ENCODE measurements at places on chromosomes 2 and 18.

DNA sequence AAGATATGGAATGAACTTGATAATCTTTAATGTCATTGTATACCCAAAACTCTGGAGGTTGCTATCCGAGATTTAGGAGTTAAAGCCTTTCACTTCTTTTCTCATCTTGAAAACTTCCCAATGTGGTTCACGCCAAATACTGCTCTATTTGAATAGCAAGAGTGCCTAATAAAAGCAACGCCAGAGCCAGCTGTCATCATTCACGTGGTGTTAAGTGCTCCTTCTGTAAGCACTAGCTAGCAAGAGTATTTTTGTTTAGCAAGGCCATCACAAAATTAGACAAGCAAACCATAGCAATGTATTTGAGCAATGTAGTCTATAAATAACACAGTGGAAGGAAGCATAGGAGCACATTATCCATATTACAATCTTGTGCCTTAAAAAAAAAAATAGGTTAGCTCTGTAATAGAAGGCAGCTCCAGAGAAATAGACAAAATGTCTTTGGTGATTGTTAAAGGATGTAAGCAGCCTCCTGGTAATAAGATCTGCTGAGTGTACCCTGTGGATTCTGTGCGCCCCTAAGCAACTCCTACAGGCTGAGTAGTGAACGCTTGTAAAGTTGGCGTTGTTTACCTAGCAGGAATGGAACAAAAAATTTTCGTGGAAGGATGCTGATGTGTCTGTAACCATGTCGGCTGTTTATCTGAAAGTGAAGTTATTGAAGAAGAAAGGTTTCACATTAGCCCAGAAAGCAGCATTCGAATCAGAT is 518.0 kb downstream of the CNTNAP5 start:
- no peak for DNase-seq

GRCh38 chr2:138244501-138244925 is 257.1 kb upstream of the SPOPL start:
- DNase-seq = no peak

DNA sequence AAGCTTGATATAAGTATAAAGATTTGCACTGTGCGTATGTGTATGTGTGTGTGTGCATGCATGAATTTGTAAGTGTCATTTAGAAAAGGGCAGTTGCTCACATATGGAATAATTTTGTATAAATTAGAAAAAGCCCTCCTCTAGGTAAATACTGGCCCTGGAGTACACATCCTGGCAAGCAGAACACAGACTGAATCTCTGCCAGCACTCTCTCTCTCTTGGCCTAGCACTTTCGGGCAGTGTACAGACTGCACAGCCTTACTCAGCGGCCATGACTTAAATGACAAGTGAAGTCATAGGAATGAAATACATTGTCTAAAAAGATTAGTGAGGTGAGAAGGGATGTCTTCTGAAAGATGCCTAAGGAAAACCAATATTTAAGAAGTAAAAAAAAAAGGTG is 214.1 kb downstream of the RDH14 start:
- DNase-seq = no peak

DNA sequence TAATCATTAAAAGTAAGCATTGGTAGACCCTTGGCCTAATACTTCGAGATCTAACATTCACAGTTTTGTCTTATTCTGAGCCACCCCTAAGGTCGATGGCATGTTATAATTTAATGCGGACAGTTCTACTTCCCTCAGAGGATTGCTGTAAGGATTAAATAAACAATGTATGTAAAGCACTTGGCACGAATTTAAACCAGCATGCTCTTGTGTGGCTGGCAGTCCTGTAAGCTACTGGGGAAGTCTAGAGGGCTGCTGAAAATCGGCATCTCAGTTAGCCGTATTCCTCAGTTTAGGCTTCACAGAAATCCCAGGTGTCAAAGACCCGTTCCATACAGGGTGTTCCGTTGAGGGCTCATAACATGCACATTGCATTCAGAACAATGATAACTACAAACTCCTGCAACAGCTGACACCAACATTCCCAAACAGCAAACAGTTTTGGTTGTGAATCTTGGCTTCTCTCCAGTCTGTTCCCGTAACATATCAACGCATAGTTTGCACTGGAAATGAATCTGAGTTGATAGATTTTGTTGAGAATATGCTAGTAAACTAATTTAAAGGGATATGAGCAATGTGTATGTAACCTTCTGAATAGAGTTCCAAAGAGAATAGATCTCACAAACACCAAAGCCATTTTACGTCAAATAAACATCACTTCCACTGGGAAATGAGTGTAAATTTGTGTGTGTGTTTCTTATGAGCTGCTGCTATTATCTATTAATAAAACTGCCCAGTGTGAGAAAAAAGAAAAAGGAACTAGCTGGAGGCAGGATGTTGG is 52.2 kb upstream of the ACKR3 start:
- DNase-seq = no peak

DNA sequence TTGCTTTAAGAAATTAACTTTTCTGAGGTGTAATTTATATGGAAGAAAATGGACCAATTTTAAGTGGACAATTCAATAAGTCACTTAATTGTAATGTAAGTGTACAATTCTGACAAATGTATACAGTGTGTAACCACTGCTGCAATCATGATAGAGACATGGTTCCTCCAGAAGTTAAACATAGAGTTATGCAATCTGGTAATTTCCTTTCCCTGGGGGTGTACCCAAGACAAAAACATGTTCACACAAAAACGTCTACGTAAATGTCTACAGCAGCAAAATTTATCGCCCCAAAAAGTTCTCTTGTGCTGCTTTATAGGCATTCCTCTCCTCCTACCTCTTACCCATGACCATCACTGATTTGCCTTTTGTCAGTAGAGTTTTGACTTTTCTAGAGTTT is 141.5 kb downstream of the AQP4 start:
- no peak for DNase-seq

DNA sequence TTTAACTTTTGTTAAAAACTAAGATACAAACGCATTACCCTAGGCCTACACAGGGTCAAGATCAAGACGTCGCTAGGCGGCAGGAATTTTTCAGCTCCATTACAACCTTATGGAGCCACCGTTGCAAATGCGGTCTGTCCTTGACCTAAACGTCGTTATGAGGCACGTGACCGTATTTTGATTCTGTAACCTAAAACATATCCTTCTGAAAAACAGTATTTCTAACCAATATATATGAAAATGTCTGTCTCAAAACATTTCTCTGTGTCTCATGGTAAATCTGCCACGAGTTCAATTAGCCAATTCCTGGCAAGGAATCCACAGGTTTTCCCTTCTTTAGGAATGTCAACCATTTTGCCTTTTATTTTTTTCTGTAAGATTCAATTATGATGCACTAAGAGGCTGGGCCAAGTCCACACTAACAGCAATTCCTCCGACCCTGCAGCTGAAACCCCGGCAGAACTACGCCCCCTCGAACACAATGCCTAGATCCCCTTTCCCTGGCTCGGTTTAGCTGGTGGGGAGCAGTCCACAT is 1.7 kb downstream of the RTN4 start:
- DNase-seq = no peak

GRCh38 chr18:77765468-77765867 is 515.8 kb downstream of the GALR1 start:
- peak; percentile 6 for DNase-seq

DNA sequence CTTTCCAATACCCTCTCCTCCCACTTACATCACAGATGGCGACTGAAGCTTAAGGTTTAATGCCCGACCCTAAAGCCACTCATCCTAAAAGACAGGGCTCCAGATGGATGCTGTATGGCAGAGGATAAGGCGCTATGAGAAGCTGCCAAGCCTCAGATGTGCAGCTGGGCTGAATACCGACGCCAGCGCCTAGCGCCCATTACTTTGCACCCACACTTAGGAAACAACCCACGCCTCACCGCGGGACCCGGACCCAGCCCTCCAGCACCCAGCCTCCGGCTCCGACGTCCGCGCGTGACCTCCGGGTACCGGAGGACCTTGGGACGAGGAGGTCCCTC is 335 bp downstream of the TRAK2 start:
- DNase-seq = no peak

DNA sequence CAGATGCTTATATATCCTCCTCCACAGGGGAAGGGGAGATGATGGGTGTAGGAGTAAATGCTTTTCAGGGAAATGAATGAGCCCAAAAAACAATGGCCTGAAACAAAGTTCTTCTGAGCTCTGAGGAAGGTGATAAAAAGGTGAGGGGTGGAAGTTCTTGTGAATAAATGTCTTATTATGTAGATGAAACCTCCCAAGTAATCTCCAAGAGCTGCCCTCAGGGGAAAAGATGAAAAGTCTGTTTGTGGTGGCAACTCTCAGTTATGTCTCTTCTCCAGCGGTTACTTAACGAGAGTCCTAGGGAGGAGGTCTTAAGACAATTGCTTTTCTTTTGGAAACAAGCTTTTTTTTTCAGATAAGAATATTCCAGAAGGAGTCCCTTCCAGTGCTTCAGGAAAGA is 115.5 kb upstream of the CHAC2 start:
- DNase-seq = no peak

- DNase-seq = no peak
Observed at GRCh38 chr2:64839844-64840243, 149.4 kb upstream of the SLC1A4 start.

DNA sequence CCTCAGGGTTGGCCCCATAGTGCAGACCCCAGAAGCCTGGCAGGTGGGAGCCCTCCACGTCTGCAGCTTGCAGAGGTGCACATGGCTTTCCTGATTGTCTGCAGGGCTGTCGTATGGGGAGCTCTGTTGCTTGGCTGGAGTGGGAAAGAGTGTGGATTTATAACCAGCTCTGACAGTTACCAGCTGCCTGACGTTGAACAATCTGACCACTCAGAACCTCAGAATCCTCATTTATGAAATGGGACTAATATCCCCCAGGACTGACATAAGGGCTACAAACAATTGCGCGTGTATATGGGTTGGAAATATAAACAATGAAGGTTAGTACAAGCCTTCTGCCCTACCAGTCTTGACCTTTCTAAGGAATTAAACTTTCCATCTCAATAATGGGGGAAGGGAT is 13.9 kb upstream of the PXDN start:
- no peak for DNase-seq

GRCh38 chr18:11259469-11260150 is 110.2 kb upstream of the PIEZO2 start:
- DNase-seq = no peak

GRCh38 chr18:3305933-3306332 is 44.0 kb downstream of the MYL12B start:
- peak; percentile 19 for DNase-seq

DNA sequence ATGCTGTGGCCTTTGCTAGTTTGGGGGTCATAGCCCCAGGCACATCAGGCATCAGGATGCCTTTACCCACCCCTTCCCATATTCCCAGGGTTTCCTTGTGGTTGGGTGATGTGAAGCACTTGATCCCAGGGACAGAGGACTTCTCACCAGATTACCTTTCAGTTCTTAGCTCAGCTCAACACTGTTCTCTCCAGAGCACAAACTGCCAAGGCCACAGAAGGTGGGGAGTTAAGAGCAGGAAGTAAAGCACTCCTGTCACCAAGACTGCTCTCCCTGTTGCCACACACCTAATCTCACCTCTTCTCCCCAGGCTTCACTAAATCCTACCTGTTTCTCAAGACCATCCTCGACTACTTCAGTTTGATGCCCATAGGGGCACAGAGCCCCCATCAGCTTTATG is 25.9 kb downstream of the FHOD3 start:
- DNase-seq = no peak

Measured in activated T-cell treated with anti-CD3 and anti-CD28 coated beads, Interleukin-2, amount 50 U/mL, for 72 hours (primary cell).